ENCODE measurements at places on chromosomes 2 and 18.

- DNase-seq, result no peak
These were observed 24.9 kb upstream of the BUB1 start for GRCh38 chr2:110702514-110703380.

- DNase-seq, result no peak
These were observed 47.7 kb upstream of the YWHAQ start for GRCh38 chr2:9678544-9678943.

GRCh38 chr2:19299522-19299921 lies 58.9 kb downstream of the OSR1 start:
- DNase-seq, result peak; percentile 4

DNA sequence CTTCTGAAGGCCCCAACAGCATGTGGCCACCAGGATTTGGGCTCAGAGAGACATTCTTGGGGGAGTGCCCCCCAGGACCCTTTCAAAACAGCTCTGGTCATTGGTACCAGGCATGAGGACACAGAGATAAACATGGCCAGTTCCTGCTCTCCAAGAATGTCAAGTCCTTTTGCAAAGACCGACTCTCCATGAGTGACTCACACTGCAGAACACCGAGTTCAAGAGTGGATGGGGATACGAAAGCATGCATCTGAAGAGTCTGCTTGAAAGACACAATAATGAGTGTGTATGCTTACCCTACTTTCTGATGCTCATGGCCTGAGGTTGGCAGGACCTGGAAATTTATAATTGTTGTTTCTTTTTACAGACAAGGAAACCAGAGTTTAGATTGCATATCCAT lies 450.6 kb downstream of the TSN start:
- DNase-seq, result no peak

DNA sequence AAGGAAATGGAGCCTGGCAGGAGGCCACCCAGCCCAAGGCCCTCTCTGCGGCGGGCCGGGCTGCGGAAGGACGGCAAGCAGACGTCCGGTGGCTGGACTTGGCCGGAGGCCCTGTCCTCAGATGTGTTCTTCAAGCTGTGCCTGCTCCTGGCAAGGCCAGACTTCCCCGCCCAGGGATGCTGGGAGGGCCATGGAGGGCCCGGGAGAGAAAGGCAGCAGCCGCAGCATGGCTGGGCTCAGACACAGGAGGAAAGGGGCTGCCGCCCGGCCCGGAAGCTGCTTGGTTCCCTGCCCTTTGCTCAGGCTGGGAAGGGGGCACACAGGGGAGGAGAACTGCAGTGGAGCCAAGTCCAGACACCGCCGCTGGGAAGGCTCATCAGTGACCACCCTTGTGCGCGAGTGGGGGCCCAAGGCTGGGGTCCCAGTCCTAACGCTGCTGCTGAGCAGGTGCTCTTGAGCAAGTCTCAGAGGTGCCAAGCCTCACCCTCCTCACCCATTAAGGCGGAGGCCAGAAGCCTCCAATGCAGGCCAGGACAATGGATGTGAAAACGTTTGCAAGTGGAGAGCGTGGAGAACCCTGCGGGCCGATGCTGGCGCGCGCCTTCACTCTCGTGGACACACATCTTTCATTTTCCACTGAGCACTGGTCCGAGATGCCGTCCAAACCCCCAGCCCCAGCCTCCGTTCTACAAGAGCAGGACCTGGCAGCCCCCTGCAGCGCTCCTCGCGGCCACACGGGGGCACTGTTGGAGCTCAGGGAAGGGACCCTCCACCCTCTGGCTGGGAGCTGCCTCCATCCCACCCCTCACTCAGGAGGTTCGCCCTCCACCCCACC lies 7.9 kb downstream of the CROCC2 start:
- peak; percentile 87 for DNase-seq

DNA sequence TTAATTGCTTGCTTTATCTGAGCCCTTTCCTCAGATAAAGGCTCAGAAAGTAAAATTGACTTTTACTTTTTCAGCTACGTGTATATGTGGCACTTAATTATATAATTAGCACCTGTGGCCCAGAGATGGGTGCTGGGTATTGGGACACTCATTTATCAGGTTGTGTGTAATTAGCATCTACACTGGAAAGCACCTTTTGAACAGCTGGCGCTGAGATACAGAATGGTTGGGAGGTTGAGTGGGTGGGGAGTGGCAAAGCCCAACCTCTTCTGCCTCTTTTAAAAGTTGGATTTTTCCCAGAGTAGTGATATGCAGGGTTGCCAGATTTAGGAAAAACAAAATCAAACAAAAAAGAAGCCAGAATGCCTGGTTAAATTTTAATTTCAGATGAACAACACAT lies 23.9 kb downstream of the SPTBN1 start:
- no peak for DNase-seq

GRCh38 chr2:74439803-74440377 lies 1.8 kb downstream of the RTKN start:
- peak; percentile 84 for DNase-seq

- no peak for DNase-seq
These were observed 881.3 kb downstream of the LRRTM4 start for GRCh38 chr2:76640905-76641304.

DNA sequence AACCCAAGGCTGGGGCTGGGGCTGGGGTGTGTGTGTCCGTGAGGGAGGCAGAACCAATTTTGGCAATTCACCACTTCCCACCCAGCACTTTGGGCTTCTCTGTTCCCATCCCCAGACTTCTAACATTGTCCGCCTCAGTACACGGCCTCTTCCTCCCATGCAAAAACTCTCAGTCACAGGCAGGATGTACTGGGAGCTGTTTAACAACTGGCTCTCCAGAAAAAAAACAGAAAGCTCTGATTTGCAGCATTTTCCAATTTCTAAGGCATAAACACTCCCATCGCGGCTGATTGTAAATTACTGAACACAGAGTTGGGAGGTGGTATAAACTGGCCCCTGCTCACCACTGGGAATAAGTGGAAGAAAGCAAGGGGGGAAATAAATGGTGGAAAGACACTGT lies 73.1 kb upstream of the MAP4K3 start:
- no peak for DNase-seq

DNA sequence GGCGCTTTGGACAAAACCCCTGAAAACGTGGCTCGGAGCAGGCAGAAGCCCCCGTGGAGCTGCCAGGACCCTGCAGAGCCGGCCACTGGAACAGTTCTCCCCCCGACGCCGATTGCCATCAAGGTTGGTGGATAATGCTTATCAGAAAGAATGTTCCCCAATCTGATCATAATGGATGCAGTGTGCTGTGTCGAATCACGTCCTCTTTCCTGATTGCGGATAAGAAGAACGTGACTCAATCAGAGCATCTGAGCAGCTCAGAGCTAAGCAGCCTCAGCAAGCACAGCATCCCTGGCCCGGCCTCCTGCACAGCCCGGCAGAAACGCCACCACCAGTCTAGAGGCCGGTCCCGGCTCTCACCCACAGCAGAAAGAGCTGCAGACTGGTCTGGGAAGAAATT lies 488.0 kb downstream of the EIPR1 start:
- no peak for DNase-seq

GRCh38 chr2:226059961-226060627 lies 660.6 kb downstream of the NYAP2 start:
- DNase-seq, result no peak

Data from foreskin fibroblast (primary cell).